ENCODE measurements at places on chromosomes 5 and 9.
A peak's percentile ranks its signal among the peaks of the same experiment; 100 is the strongest.

GRCh38 chr5:153813901-153814300 is 224.8 kb downstream of the FAM114A2 start:
- DNase-seq = no peak

DNA sequence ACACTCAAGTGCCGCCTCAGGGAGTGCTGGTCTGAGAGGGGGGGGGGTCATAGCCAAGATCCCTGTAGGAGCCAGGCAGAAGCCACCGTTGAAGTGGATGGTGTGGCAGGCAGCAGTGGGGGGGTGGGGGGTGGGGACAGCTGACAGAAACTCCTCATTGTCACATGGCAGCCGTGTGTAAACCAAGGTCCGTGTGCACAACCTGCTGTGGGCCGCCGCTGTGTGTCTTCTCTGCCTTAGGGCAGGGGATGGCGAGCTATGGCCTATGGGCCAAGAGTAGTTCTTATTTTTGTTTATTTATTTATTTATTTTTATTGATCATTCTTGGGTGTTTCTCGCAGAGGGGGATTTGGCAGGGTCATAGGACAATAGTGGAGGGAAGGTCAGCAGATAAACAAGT is 13.4 kb downstream of the SQSTM1 start:
- no peak for DNase-seq

GRCh38 chr5:102753889-102754766 is 977 bp upstream of the PAM start:
- DNase-seq = peak; percentile 19

DNA sequence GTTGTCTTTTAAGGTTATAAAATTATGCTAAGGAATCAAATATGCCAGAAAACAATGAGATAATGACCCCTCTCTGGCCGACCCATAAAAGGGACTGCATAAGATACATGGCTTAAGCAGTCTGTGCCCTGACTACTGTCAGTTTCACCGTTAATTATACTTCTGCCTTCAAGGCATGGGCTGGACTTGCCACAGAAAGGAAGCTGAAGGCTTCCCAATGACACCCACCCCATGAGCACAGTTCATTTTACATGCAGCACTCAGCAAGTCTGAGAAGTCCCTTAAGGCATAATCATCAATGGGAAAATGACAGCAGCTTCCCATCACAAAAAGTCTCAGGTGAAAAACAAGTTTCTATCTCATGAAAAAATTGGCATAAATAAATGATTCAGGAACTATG is 175.6 kb downstream of the GLIS3 start:
- no peak for DNase-seq

GRCh38 chr5:171724468-171725204 is 61.0 kb upstream of the SMIM23 start:
- DNase-seq = no peak

DNA sequence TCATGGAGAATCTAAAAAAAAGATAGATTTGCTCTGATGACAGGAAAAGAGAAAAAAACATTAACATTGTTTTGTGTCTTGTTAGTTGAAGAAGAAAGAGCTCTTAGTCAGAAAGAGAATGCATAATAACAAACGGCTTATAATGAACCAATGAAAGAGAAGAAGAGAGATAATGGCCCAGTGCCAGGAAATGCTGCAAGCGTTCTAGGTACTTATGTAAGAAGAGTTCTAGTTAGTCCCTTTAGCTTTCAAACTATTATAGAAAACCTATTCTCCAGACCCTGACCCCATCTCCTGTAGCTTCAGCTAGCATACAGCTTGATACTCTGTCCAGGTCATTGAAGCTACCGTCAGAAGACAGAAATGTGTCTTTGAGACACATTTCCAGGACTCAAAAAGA is 70.2 kb downstream of the FBXL17 start:
- no peak for DNase-seq

GRCh38 chr5:59466271-59466670 is 427.3 kb downstream of the PDE4D start:
- no peak for DNase-seq

- DNase-seq = no peak
These were observed 11.3 kb upstream of the LHX2 start for GRCh38 chr9:124000161-124000783.

DNA sequence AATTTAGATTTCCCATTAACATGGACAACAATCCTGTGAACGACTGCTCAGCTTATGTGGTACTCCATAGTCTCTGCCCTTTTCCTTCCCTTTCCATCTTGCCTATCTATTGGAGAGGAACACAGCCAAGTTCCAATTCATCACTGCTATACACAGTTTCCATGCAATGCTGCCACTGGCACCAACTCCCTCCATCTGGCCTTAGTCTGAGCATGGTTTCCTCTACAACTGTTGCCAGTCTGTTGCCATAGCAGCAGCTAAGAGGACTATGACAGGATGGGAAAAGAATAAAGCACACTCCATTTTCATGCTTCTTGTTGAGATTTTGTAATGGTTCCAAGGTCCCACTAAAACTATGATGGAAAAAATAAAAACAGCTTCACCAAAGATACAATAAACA is 189.0 kb downstream of the HCN1 start:
- no peak for DNase-seq

DNA sequence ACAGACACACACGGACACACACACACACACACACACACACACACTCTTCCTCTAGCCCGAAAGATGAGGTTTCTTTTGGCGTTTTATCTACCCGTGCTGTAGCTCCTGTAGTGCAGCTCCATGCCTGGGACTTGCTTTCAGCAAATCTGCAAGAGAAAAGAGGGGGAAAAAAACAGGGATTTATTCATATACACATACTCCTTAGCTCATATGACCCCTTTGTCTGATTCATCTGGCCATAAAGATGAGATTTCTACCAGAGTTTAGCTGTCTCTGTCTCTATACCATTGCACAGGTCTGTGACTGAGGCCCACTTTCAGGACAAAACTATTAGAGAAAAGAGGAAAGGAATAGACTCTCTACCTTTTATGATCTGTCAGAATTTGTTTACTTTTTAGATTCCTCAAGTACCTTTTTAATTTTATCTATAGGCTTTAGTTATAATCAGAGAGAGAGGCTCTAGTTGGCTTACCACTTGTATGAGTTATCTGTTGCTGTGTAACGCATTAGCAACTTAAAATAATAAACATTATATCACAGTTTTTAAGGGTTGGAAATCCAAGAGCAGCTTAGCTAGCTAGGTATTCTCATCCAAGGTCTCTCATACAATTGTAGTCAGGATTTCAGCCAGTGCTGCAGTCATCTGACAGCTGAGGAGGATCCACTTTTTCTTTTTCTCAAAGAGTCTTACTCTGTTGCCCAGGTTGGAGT is 14.7 kb downstream of the SNX2 start:
- no peak for DNase-seq

- DNase-seq = no peak
These were observed 13.0 kb upstream of the ASS1 start for GRCh38 chr9:130431536-130432303.

DNA sequence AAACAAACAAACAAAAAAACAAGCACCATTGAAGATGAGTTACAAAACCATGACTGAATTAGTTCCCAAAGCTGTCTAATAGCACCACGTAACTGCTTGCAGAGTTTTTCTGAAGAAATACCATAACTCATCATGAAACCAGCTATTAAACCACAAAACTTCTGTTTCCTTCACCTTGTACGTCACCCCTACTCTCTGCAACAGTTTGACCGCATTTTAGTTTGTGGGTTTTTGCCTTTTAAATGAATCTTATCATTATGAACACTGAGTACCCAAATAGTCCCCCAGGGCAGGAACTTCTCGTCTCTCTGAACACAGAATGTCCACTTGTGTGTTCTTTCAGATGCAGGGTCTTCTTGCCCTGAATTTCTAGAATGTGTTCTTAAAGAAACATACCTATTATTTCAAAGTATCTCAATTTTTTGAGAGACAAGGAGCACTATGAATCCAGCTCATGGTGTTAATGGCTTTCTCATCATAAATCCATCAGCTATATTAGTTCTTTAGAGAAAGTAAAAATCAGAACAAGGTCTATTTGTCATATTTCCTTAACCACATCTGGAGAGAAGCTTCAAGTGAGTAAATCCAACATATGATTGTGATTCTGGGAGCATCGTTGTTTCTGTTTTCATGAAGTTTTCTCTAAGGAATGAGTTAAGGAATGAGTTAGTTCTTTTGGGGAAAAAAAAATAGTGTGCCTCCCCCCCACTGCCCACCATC is 210.6 kb downstream of the AUH start:
- no peak for DNase-seq

DNA sequence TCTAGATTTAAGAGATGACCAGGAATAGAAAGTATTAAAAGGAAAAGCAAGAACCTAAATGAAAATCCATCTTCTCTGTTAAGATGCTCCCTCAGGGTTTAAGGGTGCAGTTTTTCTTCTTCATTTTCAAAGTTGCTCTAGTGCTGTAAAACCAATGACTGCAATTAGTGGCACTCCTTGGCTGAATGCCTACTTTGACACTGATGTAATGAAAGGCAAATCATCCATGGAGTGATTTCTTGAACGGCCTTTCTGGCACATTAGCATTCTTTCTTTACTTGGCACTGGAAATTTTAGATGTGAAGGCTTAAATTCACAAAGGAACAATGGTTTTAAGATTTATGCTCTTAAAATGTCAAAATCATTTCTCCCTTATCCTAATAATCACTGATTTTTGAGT is 19.3 kb upstream of the ISCA1 start:
- no peak for DNase-seq

DNA sequence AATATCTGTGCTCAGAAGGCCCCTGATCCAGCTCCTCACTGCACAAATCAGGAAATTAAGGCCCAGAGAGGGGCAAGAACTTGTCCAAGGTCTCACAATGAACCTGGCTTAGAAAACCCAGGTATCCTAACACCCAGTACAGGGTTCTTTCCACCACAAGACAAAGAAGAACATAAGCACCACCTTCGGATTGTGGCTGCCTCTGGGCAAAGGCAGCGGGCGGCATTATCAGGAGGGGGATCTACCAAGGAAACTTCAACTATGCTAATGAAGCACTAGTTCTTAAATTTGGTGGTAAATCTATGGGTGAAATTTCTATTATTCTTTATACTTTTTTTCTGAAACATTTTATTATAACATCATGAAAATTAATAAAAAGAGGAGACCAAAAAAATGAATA is 17.9 kb downstream of the ANXA6 start:
- no peak for DNase-seq

DNA sequence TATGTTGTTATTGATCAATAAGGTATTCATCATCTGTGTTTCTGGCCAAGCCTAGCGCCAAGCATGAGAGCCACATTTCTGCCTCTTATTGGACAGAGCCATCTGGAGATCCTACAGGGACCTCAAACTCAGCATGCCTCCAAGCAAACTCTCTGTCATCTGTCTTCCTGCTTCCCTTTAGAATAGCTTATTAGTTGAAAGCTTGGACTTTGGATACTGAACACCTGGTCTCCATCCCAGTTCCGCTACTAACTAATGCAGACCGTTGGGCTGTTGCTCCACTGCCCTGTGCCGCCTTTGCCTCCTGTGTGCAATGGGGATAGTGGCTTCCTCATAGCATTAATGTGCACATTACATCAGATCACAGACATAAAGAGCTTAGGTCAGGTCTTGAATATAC is 65.5 kb downstream of the MAP1B start:
- no peak for DNase-seq

DNA sequence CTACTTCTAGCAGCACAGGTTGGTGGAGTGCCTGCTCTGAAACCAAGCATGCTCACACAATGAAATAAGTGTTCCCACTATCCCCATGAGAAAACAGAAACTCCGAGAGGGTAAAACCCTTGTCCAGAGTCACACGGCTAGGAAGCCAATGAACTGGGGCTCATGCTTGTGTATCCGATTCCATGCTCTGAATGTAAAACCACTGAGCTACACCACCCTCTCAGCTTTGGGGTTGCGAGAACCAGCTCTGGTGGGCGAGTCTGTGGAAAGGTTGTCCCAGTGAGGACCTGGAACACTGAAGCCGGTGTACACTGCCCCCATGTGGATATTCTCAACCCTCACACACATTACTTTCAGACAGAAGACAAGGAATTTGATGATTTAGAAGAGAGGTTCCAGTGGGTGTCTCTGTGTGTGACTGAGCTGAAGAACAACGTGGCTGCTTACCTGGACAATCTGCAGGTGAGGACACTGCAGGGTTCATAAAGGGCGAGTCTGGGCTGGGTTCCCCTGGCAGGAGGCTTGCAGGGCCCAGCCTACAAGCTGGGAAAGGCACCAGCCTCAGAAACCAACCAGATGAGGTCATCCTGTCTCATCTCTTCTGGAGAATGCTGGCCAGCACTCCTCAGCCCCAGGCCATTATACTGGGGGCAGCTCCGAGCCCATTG is 37.4 kb downstream of the ARHGEF37 start:
- DNase-seq = no peak

- no peak for DNase-seq
These were observed at the start of gene FGF10 for GRCh38 chr5:44389090-44389822. Gene FGF10 (minus strand): TSS chr5:44389420. CDS start chr5:44388682, 738 bp downstream.

DNA sequence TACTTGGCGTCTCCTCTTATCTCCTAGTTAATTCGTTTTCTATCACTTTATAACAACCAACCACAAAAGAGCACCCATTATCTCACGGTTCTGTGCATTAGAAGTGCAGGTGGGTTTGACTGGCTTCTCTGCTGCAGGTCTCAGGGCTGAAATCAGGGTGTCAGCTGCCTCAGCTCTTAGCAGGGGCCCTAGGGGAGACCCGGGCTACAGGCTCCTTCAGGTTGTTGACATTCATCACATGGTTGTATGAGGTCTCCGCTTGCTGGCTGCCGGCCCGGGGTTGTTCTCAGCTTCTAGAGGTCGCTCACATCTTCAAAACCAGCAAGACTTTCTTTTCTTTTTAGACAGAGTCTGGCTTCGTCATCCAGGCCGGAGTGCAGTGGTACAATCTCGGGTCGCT is 2.9 kb upstream of the ZMYND19 start:
- DNase-seq = no peak

- DNase-seq = peak; percentile 23
These were observed 176.7 kb upstream of the DMAC1 start for GRCh38 chr9:7976167-7976755.

DNA sequence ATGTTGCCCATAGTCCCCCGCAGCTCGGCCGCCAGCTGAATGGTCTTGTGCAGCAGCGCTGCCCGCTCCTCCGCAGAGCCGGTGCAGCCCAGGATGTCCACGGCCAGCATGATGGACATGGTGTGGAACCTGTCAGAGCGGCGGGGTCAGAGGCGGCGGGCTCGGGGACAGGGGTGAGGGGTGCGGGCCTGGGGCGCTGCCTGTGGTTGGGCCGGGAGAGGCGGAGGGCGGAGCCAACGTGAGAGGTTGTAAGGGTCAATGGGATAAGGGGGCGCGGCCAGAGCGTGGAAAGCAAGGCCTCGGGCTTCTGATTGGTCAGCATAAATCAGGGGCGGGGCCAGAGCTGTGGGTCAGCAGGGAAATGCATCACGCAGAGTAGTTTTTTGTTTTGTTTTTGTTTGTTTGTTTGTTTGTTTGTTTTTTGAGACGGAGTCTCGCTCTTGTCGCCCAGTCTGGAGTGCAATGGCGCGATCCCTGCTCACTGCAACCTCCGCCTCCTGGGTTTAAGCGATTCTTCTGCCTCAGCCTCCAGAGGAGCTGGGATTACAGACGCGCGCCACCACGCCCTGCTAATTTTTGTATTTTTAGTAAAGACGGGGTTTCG is 6.8 kb upstream of the TOR2A start:
- no peak for DNase-seq

DNA sequence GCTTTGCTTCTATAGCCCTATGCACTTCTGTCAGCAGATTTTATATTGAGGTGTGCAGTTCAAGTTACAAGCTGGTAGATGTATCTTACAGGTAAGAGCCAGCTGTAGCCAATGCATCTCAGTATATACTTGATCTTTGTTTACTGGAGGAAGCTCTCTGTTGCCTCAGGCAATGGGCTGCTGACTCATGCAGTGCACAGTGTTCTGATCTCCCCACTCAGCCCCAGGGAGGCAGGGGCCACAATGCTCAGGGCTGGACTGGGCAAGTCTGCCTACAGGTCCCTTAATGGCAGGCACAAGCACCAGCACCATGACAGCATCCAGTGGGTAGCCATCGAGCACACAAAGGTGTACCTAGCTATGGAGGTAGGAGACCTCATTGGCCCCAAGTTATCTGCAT is 178.8 kb upstream of the CDH10 start:
- no peak for DNase-seq
